ENCODE measurements at places on chromosomes 4 and X. TPM values are rescaled to one million over a fixed set of nuclear protein-coding genes. Genes with fewer than 3 reads are reported as not detected.

The MRFAP1 gene
- 177 TPM for total RNA-seq

GRCh38 chr4:27101126-27101525 is 240.5 kb downstream of the STIM2 start:
- no peak for DNase-seq

GRCh38 chr4:121717680-121718237 is 21.0 kb upstream of the ANXA5 start:
- DNase-seq: no peak

GRCh38 chr4:17787315-17787714 is 5.9 kb upstream of the FAM184B start:
- DNase-seq: no peak

DNA sequence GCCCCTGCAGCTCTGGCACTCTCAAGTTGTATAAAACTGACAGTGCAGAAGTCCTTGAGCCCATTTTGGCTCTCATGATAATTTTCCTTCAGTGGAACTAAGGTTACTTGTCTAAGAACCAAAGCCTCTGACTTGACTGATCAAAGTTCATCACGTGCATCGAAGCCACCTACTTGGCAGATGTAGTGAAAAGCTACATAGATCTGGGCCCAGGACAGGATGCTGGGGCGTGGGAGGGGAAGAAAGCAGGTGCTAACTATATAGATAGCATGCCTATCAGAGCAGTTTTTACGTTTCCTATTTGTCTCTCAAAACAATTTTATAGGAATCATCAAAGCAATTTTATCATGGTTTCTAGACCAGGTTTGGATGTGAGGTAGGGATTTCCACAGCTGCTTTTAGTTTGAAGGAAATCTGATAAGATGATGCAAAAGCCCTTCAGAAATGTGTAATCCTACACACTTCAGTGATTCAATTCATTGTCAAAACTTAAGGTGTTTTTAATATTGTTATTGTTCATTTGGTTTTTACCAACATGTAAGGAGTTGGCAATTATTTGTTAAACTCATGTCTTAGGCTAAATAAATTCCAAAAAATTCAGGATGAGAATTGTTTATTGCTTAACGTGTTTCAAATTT is 1.2 kb upstream of the CD40LG start:
- DNase-seq: peak; percentile 8

GRCh38 chr4:15809466-15809865 is 31.3 kb downstream of the CD38 start:
- no peak for DNase-seq
